SHP77 treated with DMSO at 0.1 percent for 48 hours (cell line): ENCODE measurements at places on chromosomes 6 and 20.

DNA sequence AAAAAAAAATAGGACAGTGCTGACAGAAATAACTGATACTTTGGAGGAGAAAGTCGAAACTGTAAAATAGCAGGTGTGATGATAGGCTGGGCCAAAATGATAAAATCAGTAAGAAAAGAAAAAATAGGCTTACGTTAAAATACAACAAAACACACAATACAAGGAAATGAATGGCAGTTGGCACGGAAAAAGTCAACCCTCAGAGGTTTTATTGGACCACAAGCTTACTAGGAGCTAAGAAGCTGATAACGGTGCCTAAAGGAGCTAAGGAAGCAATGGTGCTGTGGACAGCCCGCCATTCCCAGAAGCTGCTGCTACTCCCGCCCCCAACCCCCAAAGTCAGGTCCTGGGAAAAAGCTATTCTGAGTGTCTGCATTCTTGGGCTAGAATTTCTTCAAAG, 55.9 kb upstream of the RNF146 start:
- DNase-seq, result no peak

GRCh38 chr6:169867751-169868191, 116.3 kb downstream of the ERMARD start:
- DNase-seq, result no peak

DNA sequence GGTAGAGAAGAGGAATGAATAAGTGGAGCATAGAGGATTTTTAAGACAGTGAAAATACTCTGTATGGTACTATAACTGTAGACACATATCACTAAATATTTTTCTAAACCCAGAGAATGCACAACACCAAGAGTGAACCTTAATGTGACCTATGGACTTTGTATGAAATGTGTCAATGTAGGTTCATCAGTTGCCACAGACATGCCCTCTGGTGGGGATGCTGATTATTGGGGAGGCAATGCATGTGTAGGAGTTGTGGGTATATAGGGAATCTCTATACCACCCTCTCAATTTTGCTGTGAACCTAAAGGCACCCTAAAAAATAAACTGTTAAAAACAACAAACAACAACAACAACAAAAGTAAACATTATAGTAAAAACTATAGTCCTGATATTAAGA, 293.7 kb downstream of the RNF144B start:
- DNase-seq, result no peak

DNA sequence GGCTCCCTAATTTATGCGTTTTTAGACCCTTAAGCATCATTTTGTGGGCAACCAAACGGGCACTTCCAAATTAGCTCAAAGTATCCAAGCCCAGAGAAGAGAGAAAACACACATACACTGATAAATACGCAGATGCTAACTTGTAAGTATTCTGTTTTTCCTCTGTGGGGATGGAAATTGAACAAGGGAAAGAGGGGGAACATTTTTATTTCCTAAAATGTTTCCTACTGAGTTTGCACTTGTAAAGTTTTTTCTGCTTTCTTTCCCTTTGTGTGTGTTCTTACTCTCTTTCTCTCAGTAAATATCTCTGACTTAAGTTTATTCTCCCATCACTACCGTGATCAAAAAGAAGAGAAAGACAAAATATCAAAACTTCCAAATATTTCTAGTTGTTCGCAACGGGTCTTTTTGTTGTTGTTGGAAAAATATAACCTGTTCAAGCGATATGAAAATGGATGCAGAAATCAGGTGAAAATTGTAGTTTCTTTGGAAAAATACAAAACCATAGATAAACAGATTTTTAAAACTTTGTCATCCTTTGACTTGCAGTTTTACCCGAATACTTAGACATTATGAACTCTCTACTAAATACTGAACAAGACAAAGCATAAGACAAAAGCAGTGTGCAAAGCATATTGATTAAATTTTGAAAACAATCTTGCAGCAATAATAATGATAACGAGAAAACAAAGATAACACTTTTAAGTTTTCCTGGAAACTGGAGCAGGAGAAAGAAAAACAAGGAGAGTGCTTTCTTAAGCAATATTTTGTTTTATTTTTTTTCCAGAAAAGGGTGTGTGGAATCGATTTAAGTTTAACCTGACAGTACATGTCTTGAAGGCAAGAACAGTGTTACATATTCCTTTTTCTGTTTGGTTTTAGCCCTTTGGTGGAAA, 1.0 kb upstream of the NKX2-4 start:
- DNase-seq, result no peak

- no peak for DNase-seq
Measured at GRCh38 chr6:162690158-162690557, 37.4 kb downstream of the PRKN start.

DNA sequence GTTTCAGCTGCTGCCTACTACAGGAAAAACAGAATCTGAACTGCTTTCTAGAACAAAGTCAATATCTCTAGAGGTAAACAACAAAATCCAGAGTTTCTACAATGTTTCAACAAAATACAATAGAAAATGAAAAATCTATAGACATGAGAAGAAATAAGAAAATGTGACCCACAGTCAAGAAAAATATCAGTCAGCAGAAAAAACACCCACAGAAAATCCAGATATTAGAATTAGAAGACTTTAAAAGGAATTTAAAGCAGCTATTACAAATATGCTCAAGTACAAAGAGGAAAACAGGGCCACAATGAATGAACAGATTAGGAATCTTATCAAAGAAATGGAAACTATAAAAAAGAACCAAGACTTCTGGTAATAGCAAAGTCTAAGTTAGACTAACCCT, 26.4 kb upstream of the ANKRD60 start:
- no peak for DNase-seq
